Amniotic stem cell (primary cell): ENCODE measurements at places on chromosomes 2 and 18.

DNA sequence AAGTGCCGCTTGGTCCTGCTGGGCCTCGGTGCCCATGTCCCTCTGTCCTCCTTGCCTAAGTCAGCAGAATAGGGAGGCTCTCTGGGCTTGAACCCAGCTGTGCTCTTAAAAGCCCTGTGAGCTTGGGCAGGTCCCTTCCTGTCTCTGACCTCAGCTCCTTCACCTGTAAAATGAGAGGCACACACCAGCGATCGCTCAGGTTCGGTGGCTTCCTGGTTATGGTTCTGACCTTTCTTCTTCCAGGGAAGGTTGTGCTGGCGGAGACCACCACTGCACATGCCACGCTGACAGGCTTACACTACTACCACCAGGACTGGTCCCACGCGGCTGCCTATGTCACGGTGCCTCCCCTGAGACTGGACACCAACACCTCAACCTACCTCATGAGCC, 36.1 kb upstream of the MAPRE3 start:
- DNase-seq, result no peak

DNA sequence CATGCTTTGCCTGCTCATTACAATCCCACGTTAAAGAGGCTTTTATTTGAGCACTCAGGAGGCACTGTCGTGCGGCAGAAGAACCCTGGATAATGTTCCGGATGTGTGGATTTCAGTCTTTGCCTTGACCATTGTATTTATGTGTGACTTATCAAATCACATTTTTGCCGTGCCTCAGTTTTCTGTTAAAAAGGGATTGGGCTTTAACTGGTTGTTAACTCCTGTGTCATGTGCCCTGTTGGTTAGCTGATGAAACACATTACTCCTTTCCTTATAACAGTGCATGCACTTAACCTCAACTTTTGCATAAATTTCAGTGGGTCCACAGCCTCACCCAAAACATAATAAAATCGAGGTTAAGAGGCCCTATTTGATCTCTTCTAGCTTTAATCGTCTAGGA, 52.7 kb downstream of the NAB1 start:
- DNase-seq, result no peak

DNA sequence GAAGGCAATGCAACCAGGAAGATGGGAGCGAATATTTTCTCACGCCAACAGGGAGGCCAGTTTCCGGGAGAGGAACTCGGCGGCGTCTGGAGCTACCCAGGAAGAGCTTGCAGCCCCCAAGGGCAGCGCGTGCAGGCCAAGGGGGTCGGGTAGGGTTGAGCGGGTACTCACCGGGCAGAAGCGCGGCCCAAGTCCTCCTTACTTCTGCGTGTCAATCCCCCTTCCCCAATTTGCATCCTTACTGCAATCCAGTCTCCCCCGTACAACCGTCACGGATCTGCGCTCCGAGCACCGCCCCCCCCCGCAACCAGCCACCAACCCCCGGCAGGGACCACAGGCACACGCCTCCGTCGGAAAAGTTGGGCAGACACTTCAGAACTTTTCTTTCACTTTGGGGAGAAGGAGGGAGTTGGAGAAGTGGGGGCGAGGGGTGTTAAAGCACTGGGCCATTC, 1.3 kb downstream of the ATP8B1 start:
- no peak for DNase-seq

- no peak for DNase-seq
These were observed 707 bp downstream of the KRCC1 start for GRCh38 chr2:88054782-88055370.

- DNase-seq, result no peak
These were observed 62.5 kb upstream of the LGALSL start for GRCh38 chr2:64391424-64391823.

DNA sequence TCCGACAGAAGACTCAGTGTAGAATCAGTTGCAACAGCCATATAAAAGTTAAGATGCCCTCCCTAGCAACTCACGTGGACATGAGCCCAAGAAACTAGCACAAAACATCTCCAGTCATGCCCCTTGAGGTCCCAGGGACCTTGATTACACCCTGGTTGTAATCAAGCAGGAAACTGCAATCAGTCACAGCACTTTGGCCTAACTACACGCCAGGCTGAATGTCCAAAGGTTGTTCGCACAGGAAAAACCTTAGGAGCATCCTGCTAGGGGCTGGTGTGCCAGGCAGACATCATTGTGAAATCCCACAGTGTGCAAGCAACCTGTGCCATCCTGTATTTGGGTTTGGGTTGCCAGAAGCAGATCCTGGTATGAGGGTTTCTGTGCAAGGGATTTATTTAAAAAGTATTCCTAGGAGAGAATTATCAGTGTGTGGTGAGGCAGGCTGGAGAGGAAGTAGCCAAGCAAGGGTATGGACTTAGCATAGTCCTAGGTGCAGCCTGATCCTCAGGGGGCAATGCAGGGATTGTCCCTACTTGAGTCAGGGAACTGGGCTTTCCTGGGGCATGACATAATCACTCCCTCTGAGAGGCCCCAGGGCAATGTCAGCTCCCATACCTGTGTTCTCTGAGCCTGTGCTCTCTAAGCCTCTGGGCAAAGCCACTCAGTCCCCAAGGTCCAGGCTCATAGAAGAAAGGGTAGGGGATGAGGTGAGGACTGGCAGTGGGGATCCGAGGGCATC, 17.8 kb upstream of the SULT1C2 start:
- DNase-seq, result no peak

- DNase-seq, result no peak
These were observed 42.2 kb downstream of the RFTN2 start for GRCh38 chr2:197633109-197633657.

DNA sequence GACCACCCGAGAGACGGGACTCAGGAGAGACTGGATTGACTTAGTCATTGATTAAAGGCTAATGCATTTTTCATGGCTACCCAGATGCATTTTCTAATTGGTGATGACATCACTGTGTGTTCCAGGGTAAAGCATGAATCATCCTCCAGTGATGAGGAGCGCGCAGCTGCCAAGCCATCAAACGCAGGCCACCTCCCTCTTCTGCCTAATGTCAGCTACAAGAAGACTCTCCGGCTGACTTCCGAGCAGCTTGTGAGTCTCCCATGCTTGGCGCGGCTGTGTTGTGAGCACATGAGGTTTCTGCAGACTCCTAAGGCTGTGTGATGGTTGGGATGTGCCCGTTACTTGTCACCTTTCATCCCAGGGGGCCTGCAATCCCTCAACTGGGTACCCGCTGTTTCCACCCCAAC, 56.4 kb downstream of the LPIN1 start:
- DNase-seq, result no peak
